ENCODE measurements at places on chromosomes 4 and X. TPM values are rescaled to one million over a fixed set of nuclear protein-coding genes. Genes with fewer than 3 reads are reported as not detected.
A peak's percentile ranks its signal among the peaks of the same experiment; 100 is the strongest.

DNA sequence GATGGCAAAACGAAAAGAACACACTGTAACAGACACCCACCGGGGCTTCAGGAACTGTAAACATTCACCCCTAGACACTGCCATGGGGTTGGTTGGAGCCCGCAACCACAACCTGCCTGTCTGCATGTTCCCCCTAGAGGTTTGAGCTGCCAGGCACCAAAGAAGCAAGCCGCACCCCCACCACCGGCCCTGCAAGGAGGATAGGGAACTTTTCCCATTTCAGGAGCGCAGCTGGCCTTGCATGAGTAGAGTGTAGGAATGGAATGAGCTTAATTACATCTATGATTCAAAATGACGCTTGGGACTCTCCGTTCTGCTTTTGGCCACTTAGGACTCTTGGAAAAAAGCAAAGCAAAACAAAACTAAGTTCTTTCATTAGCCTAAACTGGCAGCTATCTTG, 243.6 kb upstream of the CTSO start:
- no peak for DNase-seq

- DNase-seq = no peak
Measured at GRCh38 chr4:82380344-82380743, 6.6 kb upstream of the HNRNPD start.

DNA sequence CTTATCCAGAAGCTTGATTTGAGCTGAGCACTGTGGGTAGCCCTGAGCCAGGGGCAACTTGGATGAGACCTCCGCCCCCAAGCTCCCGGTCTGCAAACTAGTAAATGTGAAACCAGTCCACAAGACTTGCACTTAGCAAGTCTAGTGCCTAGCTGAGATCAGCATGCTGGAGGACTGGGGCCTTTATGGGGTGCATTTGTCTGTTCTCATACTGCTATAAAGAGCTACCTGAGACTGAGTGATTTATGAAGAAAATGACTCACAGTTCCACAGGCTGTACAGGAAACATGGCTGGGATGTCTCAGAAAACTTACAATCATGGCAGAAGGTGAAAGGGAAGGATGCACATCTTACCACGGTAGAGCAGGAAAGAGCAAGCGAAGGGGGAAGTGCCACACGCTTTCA, 42.1 kb upstream of the HOPX start:
- DNase-seq = peak; percentile 11

- peak; percentile 65 for DNase-seq
Measured at GRCh38 chr4:24557026-24558025, 27.0 kb downstream of the DHX15 start.

GUCY1B1 gene
- 1.9 TPM for total RNA-seq

MAGED4 gene
- total RNA-seq = 34.5 TPM

MAGEA2B gene
- not detected for total RNA-seq
